ENCODE measurements at places on chromosomes 5 and 9.

DNA sequence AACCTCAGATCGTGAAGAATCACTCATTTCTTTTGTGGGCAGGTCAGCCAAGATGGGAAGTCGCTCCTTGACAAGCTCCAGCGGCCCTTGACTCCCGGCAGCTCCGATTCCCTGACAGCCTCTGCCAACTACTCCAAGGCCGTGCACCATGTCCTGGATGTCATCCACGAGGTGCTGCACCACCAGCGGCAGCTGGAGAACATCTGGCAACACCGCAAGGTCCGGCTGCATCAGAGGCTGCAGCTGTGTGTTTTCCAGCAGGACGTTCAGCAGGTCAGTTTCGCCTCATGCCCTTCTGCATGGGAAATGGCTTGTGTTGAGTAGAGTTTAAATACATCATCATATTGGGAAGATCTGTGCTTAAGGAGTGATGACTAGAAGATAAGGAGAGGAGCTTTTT, 173.3 kb downstream of the TRIO start:
- no peak for DNase-seq

- no peak for DNase-seq
These were observed 775 bp upstream of the LHX2 start for GRCh38 chr9:124010665-124011321.

DNA sequence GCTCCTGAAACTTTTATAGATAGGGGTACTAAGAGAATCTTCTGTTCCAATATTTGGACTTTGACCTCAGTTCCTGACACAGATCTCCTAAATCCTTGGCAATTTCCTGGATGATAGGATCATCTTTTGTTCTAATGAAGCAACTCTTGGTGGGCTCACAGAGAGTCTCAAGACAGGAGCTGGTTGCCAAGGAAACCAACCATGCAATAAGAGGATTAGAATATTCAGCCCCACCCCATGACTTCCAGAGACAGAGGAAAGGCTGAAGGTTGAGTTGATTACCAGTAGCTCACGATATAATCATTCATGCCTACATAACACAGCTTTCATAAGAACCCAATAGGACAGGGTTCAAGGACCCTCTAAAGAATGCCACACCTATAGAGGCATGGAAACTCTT, 2050.2 kb upstream of the CDH6 start:
- no peak for DNase-seq

DNA sequence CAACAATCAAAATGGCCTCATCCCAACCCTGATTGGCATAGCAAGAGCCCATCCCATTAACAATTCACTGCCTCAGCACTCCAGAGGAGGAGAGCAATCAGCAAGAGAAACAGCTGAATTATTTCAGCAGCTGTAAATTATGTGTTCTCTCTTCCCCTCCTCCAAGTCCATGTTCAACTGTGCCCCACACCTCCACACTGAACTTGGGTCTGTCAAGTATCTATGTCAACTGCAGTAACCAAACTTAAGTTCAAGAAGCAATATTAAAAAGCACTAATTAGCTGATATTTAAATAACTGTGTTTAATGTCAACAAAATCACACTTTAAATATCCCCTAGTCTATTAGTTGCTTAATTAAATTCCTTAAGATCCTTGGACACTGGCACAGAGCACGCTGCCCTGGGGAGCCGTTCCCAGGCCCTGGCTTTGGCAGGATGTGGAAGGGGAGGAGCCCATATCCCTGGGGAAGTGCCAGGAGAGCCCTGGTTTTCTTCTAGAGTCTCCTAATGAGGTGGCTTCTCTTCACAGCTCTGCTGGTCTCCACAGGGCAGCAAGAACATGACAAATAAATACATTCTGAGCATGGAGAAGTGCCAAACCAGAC, 50.6 kb downstream of the SIL1 start:
- DNase-seq = no peak

DNA sequence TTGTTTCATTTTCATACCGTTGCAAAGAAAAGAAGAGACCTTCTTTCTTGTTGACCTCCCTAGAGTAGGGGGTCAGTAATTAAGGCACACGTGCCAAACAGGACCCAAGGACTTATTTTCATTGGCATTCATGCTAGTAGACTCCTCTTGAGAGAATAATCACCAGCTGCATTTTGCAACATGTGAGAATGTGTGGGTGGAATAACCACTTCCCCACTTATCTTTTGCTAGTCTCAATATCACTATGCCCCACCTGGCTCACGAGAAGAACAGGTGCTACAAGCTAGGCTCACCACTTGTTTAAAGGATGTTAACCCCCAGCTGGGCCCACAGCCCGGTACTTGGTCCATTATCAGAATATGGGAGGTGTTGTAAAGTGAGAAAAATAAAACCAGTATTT, 460.7 kb upstream of the MEF2C start:
- DNase-seq = no peak

DNA sequence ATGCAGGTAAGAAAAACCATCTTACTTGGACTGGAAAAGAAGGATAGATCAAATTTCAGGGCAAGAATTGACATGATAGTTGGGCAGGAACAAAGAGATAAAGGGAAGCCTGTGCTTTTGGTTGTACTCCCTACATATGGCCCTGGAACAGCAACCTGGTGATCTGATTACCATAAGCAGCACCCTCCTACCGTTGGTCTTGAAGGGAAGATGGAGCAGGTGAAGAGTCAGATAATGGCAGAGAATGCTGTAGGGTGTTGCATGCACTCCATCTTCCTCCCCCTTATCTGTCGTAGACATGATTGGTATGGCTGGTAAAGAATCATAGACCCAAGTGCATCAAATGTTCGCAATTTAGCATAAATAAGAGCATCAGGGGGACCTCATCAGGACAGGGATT, 4.7 kb downstream of the IRGM start:
- no peak for DNase-seq

- no peak for DNase-seq
These were observed 23.6 kb downstream of the PRRC2B start for GRCh38 chr9:131417264-131418142.

DNA sequence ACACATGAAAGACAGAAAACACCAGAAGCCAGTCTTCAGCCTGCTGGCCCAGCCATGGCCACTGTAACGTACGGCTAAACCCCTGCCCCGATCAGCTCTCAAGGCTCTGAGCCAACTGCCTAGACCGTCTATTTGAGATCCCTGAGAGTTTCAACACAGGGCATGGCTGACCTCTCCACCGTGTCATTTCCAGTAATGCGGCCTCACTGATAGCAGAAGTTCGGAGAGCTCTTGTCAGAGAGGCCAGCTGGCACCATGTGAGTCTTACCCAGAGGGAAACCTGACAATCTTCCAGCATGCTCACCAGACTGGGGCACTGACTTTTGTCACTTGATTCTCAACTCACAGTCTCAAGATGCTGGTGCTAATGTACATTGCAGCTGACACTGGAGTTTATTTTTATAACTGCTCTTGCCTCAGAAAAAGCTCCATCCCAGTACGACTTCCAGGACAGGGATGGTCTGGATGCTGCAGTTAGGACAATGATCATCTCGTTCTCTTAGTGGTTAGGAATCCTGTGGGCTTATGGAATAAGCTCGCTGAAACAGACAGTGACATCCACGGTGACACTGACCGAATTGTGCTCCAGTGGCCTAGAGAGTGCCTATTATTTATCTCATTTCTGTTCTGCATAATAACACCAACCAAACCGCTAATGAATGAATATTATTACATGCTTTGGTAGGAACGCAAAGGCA, 372.7 kb downstream of the ICE1 start:
- DNase-seq = no peak

- no peak for DNase-seq
These were observed 15.8 kb upstream of the NEURL1B start for GRCh38 chr5:172624996-172625964.

- no peak for DNase-seq
These were observed 19.2 kb downstream of the NOTCH1 start for GRCh38 chr9:136526625-136527066.

DNA sequence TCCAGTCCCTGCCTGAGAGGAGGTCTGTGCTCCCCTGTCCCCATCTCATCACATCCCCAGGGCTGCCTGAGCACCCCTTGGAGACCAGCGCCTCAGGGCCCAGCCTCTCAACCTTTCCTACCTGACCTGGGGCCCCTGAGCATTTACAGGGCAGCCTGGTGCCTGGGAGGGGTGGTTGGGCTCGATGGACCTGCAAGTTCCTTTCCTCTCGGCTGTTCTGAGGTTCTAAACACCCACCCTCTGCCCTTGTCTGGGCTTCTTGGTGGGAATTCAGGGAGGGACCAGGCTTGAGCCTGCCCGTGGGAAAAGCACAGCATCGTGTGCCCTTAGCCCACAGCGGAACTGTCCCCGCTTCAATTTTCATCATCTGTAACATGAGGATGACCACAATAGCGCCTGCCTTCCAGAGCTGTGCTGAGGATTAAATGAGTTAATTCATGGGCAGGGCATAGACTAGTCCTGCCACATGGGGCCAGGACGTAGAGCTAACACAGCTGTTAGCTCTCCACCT, 91.0 kb upstream of the SH3PXD2B start:
- no peak for DNase-seq

GRCh38 chr5:80069251-80069800, 34.2 kb downstream of the THBS4 start:
- DNase-seq = no peak

GRCh38 chr5:78424665-78425064, 64.2 kb downstream of the SCAMP1 start:
- DNase-seq = no peak

DNA sequence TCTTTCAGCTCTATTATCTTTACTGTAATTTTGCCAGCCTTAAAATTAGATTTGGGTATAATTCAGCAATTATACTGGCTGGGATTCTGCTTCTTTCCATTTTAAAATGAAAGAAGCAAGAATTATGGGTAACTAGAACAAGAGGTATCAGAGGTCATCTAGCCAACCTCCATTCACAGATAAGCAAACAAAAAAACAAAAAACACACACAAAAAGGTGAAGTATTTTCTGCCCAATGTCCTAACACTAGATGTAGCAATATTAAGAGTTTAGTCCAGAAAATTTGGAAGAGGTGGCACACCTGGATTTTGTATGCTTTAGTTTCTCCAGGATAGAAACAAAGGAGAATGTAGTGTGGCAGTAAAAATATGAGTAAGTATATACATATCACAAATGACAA, 68.1 kb upstream of the ANXA1 start:
- no peak for DNase-seq

DNA sequence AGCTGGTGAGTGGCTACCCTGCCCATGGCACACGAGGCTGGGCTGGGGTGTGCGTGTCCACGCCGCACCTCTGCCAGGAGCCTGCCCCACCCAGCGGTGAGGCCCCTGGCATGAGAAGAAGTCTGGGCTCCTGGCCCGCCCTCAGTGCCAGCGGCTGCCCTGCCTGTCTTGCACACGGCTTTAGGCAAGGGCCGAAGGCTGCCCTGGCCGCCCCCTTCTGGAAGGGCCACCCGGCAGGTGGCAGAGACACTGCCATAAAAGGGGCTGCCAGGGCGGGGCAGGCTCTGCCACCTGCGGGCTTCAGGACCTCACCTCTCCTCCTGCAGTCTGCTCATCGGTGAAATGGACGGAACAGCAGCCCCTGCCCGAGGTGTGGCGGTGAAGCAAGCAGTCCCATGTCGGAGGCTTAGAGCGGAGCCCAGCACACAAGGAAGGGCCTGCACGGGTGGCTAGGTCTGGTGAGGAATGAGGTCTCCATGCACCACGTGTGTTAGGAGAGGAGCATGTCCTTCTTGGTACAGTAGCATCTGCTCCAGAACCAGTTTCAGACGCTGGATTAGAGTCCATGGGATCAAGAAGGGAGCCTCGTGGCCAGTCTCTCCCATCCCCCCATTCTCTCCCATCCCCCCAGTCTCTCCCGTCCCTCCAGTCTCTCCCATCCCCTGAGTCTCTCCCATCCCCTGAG, 34.8 kb upstream of the TMEM250 start:
- no peak for DNase-seq

DNA sequence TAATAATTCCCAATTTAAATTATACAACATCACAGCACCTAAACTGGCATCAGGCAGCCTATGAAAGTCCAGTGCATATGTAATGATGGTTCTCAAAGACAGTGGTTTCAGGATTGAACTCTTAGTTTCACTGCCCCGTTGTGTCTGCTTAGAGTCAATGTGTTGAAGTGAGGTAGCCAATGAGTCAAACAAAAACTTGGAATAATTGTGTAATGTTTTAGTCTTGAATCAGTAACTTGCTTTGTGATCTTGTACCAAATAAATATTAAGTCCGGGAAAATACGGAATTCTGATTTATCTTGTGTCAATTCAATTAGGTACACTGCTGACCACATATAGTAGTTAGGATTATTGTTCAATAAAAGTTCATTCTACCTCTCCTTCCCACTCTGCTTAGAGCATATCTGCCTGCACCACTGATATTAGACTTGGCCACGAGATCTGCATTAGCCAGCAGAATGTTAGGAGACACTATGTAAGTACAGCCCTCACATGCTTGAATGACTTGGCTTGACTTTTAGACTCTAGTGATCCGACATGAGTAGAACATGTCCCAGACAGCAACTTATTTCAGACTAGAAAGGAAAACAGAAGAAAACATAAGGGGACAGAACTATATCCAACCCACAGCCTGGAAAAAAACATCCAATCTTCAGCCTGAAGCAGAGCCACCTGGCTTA, 441.5 kb upstream of the PTGER4 start:
- no peak for DNase-seq

DNA sequence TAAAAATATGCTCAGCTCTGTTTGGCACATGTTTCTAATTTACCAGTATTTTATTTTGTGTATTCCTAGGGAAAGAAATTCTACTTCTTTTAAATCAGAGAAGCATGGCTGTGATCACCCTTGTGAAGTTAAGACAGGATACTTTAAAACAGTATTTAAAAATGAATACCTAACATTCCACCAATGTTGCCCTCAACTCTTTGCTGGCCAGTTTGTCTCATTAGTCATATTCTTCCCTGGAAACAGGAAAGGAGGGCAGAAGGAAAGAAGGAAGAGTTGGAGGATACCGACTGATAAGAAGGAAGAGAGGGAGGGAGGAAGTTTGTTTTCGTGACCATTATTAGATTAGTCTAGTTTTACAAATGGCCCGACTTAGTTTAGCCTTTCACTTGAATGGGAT, 137.4 kb downstream of the PLK2 start:
- no peak for DNase-seq

GRCh38 chr5:68405784-68406743, 190.5 kb downstream of the PIK3R1 start:
- DNase-seq = peak; percentile 26

- DNase-seq = no peak
These were observed 233.9 kb upstream of the RPS23 start for GRCh38 chr5:82512025-82512424.

DNA sequence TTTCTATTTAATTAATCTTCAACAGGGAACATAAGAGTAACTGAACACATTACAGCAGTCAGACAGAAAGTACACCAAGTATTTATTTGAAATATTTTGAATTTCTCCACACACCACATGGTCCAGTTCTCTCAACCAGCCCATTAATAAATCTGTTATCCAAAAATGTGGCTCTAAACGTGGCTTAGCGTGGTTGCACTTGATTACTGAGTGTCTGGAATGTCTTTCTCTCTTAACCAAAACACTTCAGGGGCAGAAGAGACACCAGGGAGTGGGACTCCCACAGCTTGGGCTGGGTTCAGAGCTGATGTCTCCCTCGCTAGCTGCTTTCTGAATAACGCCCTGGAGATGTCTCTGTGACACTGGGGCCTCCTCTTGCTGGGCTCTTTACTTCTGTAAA, 52.6 kb upstream of the FANCC start:
- DNase-seq = no peak

GRCh38 chr5:1926071-1926440, 43.3 kb upstream of the IRX4 start:
- no peak for DNase-seq
